ENCODE measurements at places on chromosomes 3 and 15. TPM values are rescaled to one million over a fixed set of nuclear protein-coding genes. Genes with fewer than 3 reads are reported as not detected.

The MBD4 gene
- total RNA-seq, result 22.1 TPM

The MLF1 gene
- total RNA-seq, result 11.2 TPM

The SLC30A4 gene
- total RNA-seq, result 11.9 TPM

The CERS3 gene
- total RNA-seq, result not detected

The EPHB3 gene
- 8.5 TPM for total RNA-seq

The SLC9A9 gene
- total RNA-seq, result 8.0 TPM

The HGD gene
- total RNA-seq, result not detected

The EAF2 gene
- total RNA-seq, result 3.4 TPM

The KCNAB1 gene
- total RNA-seq, result not detected

The MYRIP gene
- total RNA-seq, result 0.22 TPM

The GOLGA8S gene
- total RNA-seq, result under 0.01 TPM

The SKOR1 gene
- total RNA-seq, result 0.12 TPM

The CDC25A gene
- 15.9 TPM for total RNA-seq

The CSTA gene
- total RNA-seq, result 1.1 TPM

The GOLGA8Q gene
- 2.2 TPM for total RNA-seq

The TTLL13 gene
- total RNA-seq, result not detected

The PP2D1 gene
- not detected for total RNA-seq

The CAPN3 gene
- 0.44 TPM for total RNA-seq

The FEZF2 gene
- not detected for total RNA-seq

The ALDH1A2 gene
- total RNA-seq, result 10.9 TPM

The RNU5B-1 gene
- not detected for total RNA-seq

The SAMD7 gene
- total RNA-seq, result not detected

The LRRK1 gene
- total RNA-seq, result 10.6 TPM

The CFAP161 gene
- total RNA-seq, result 0.12 TPM

The ITIH1 gene
- not detected for total RNA-seq

The OXSM gene
- total RNA-seq, result 14.4 TPM

The SLCO3A1 gene
- 4.2 TPM for total RNA-seq

The SLC28A1 gene
- total RNA-seq, result 0.12 TPM

The UBXN7 gene
- 20.4 TPM for total RNA-seq

The TMEM212 gene
- total RNA-seq, result not detected

The SLC24A5 gene
- total RNA-seq, result not detected

The MAP1A gene
- 90.5 TPM for total RNA-seq

The CD200 gene
- 0.44 TPM for total RNA-seq

The VEPH1 gene
- total RNA-seq, result 56.1 TPM

The ZPLD1 gene
- 0.62 TPM for total RNA-seq

The SLC22A13 gene
- total RNA-seq, result 0.22 TPM

The FAIM gene
- 10.6 TPM for total RNA-seq
